ENCODE measurements at places on chromosomes 2 and 18. TPM values are rescaled to one million over a fixed set of nuclear protein-coding genes. Genes with fewer than 3 reads are reported as not detected.

The ANKRD30B gene
- total RNA-seq = not detected

The LDAH gene
- total RNA-seq = 15.3 TPM

The PLA2R1 gene
- total RNA-seq = 2.4 TPM

The TTN gene
- total RNA-seq = under 0.01 TPM

The CDCA7 gene
- total RNA-seq = 48.5 TPM

The CROCC2 gene
- total RNA-seq = not detected

The STAT4 gene
- total RNA-seq = 3.4 TPM

All from A549 treated with RU486 at 1 μM for 4 hours (cell line).